Epithelial cell of esophagus (primary cell): ENCODE measurements at places on chromosomes 1 and 21.
A peak's percentile ranks its signal among the peaks of the same experiment; 100 is the strongest.

GRCh38 chr1:3453203-3453761, 1.2 kb upstream of the ARHGEF16 start:
- DNase-seq: peak; percentile 74

DNA sequence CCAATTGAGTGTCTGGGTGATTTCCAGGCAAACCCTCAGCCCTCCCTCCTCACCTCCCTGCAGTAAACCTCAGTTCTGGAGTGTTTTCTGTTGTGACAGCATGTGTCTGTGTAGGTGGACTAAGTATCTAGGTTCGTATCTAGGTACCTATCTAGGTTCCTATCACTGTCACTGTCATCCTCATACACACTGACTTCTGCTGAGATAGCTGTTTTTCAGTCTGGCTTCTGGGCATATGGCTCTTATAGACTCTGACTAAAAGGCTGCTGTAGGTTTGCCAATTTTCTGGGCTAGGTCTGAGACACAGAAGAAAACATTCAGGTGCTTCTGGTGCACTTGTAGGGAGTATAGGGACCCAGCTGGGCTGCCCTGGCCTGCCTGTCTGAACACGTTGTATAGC, 8.1 kb upstream of the TRIM67 start:
- peak; percentile 21 for DNase-seq

GRCh38 chr1:170604065-170604464, 59.9 kb upstream of the PRRX1 start:
- DNase-seq: no peak

DNA sequence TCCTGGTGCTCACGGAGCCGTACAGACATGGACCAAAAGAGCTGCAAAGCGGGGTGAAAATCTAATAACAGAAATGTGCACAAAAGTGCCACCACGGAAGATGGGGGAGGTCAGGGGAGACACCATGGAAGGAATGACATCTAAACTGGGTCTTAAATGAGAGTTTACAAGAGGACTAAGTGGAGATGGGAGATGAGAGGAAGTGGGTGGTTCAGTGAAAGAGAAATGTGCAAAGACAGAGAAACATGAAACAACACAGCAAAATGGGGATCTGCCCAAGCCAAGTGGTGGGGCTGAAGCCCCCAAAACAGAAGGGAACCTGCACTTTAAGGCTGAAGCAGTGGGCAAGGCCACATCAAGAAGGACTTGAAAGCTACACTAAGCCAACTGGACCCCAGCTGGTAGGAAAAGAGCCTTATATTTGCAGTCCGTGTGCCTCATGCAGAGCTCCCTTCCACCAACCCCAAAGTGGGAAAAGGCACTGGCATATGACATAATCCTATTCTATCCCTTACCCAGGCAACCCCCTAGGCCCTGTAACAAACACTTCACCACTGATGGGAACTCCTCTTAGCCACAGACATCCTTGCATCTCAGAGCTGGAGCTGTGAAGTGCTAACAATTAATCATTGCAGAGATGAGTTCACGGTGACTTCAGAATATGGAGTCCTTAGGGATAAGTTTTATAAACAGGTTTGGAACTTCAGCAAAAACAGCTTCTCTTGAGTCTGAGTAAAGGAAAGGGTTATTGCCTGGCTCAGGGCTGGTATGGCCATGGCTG, 198.6 kb upstream of the EDN2 start:
- no peak for DNase-seq

GRCh38 chr1:225617479-225617878, 35.4 kb downstream of the ENAH start:
- peak; percentile 37 for DNase-seq

DNA sequence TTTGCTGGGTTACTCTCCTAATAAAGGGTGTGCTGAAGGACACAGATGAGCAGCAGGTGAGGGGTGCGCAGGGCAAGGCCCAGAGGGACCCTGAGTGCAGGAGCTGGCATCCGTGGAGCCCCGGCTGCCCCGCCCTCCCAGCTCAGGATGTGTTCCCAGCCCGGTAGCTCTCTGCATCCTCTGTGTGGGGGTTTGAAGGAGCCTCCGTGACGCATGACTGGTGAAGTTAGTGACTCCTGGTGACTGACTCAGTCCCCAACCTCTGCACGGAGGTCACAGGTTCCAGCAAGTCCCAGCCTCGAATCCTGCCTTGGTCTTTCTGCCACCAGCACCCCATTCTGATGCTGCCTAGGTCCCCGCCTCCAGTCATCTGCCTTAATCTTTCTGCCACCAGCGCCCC, 21.6 kb upstream of the TSPEAR start:
- no peak for DNase-seq

- no peak for DNase-seq
Observed at GRCh38 chr1:58158506-58159433, 387.8 kb downstream of the OMA1 start.

GRCh38 chr1:97783751-97784150, 137.1 kb downstream of the DPYD start:
- DNase-seq: no peak

- DNase-seq: no peak
Observed at GRCh38 chr1:100950337-100950736, 54.4 kb downstream of the SLC30A7 start.

GRCh38 chr1:2330519-2331199, 60.7 kb downstream of the MORN1 start:
- peak; percentile 47 for DNase-seq

- DNase-seq: no peak
Observed at GRCh38 chr1:45574105-45574626, 9.7 kb upstream of the NASP start.

- peak; percentile 42 for DNase-seq
Observed at GRCh38 chr1:31397360-31398095, 15.5 kb upstream of the SERINC2 start.

- no peak for DNase-seq
Observed at GRCh38 chr1:21725748-21726392, 56.7 kb upstream of the RAP1GAP start.

- no peak for DNase-seq
Observed at GRCh38 chr1:223776826-223777454, 64.6 kb downstream of the CAPN2 start.

GRCh38 chr1:213958346-213958745, 29.4 kb upstream of the PROX1 start:
- DNase-seq: no peak

DNA sequence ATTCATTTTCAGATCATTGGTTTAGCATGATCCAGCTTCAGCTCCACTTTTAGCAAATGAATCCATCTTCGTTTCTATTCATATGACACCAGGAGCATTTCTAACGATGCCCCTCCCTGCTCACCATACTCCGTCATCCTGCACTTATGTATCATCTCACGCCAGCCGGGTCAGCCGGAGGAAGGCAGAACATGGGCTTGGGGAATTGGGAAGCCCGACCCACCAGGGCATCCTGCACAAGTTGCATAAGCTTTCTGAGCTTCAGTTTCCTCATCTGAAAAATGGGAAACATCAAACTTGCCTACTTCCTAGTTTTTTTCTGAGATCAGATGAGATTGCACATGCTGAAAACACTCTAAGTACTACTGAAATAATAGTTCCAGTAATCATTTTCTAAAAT, 194.7 kb downstream of the AK5 start:
- no peak for DNase-seq

DNA sequence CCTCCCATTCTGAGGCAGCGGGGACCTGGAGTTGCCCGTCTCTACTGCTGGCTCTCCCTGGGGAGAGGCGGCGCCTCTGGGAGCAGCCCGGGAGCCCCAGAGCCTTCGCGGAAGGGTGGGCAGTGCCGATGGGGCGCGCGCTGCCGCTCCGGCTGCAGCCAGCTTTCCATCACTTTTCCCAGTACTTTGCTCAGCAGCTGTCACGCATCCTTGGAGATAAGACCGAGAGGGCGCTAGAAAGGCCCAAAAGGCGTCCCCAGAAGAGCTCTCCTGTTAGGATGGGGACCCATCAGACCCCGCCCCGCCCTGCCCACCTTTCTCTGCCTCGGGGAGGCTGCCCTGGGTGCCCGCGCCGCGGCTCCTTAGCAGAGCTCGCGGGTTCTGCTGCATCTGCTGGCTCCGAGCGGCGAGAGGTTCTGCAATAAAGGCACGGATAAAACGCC, 534 bp downstream of the KCNH1 start:
- no peak for DNase-seq

- DNase-seq: peak; percentile 85
Observed at GRCh38 chr1:241611063-241611462, 29.1 kb downstream of the CHML start.

GRCh38 chr21:41396558-41397075, 29.4 kb upstream of the MX1 start:
- peak; percentile 58 for DNase-seq

DNA sequence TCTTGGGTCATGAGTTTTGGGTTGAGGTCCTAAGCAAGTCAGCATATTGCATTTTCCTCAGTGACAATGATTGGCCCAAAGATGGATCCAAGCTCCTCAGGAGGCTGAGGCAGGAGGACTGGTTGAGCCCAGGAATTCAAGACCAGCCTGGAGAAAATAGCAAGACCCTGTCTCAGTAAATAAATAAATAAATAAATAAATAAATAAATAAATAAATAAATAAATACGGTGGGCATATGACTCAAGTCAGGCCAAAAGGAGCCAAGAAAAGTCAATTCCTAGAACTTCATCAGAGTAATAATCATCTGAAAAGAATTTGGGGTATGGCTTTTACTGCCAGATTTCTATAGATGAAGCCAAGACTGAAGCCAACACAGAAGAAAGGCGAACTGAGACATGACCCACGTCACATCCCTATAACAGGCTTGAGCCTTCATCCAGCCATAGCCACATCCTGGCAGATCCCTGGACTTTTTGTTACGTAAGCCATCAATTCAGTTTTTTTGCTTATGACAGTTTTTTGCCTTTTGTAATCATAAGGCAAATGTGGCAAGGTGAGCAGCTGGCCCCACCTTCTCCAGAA, 88.5 kb upstream of the NFASC start:
- DNase-seq: no peak

- no peak for DNase-seq
Observed at GRCh38 chr1:7670334-7671145, 100.6 kb upstream of the VAMP3 start.

DNA sequence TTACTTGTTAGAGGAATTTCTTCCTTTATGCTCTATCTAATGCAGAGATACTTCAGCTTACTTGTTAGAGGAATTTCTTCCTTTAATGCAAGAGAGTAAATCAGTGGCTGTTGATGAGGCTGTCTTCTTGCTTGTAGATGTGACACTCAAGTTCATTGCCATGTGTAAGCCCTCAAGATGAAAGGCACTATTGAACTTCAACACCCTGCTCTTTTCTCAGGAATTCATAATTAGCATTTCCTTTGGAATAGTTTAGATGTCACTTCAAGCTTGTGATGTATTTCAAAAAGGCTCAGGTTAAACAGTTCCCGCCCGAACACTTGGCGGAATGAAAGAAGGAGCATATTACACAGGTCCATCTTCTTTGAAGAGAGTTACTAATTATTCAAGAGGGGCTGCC, 251.9 kb downstream of the RGS7 start:
- no peak for DNase-seq

DNA sequence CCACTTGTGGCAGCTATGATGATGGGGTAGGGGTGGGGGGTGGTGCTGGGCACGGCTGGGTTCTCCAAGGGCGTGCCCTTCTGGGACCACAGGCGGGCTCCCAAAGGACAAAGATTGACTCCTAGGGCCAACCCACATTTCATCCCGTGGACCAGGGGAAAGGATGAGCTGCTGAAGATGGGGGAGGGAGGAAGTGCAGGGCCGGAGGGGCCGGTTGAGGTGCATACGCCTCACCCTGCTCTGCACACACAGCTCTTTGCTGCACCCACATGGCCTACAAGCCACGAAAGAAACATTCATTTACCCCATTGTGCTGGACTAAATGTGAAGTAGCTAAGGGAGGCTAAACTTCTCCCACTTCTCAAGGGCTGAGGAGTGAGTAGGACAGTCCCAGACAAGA, 34.2 kb upstream of the GNPAT start:
- peak; percentile 25 for DNase-seq
